H4 (cell line): ENCODE measurements at places on chromosomes 5 and 9. TPM values are rescaled to one million over a fixed set of nuclear protein-coding genes. Genes with fewer than 3 reads are reported as not detected.

The PCDHGB7 gene
- total RNA-seq: 0.58 and 1.4 TPM in 2 replicates

The FAM200C gene
- 7.0 and 10.3 TPM in 2 replicates for total RNA-seq

The ANKDD1B gene
- not detected in 2 replicates for total RNA-seq

The C9orf153 gene
- total RNA-seq: not detected in 2 replicates

The N4BP3 gene
- total RNA-seq: 0.25 and 0.39 TPM in 2 replicates

The CREBRF gene
- 4.4 and 7.2 TPM in 2 replicates for total RNA-seq

The PAEP gene
- 2.6 TPM in 1 of 2 replicates, not detected in the other for total RNA-seq

The FRRS1L gene
- total RNA-seq: not detected in 2 replicates

The SLC36A2 gene
- total RNA-seq: 0.14 TPM in 1 of 2 replicates, not detected in the other

The SPATA31D4 gene
- not detected in 2 replicates for total RNA-seq

The CDC14B gene
- 14.4 TPM in 2 replicates for total RNA-seq

The DPYSL3 gene
- 65.2 and 83.9 TPM in 2 replicates for total RNA-seq

The PCDHGA1 gene
- total RNA-seq: 0.51 and 1.6 TPM in 2 replicates

The ERMP1 gene
- 5.9 and 6.2 TPM in 2 replicates for total RNA-seq

The IFNA21 gene
- total RNA-seq: 0.15 TPM in 1 of 2 replicates, not detected in the other

The HSD17B3 gene
- not detected in 2 replicates for total RNA-seq

The B4GALT7 gene
- 35.6 and 40.4 TPM in 2 replicates for total RNA-seq

The C1QTNF2 gene
- 2.2 and 2.6 TPM in 2 replicates for total RNA-seq

The IL5 gene
- not detected in 2 replicates for total RNA-seq

The GABRA1 gene
- 0.62 and 2.4 TPM in 2 replicates for total RNA-seq

The ADGRD2 gene
- not detected in 2 replicates for total RNA-seq

The SGCD gene
- total RNA-seq: 0.12 TPM in 1 of 2 replicates, not detected in the other

The IL13 gene
- not detected in 2 replicates for total RNA-seq

The CCDC192 gene
- total RNA-seq: not detected in 2 replicates

The FCN2 gene
- total RNA-seq: not detected in 2 replicates

The REXO4 gene
- total RNA-seq: 11.5 and 15.8 TPM in 2 replicates

The SARDH gene
- 0.06 and 0.49 TPM in 2 replicates for total RNA-seq

The EQTN gene
- total RNA-seq: not detected in 2 replicates

The ADAMTS16 gene
- total RNA-seq: 1.3 and 1.7 TPM in 2 replicates

The TMEM8B gene
- total RNA-seq: 2.1 and 4.2 TPM in 2 replicates

The PFN3 gene
- not detected in 2 replicates for total RNA-seq

The GGTA1 gene
- 0.35 TPM in 1 of 2 replicates, not detected in the other for total RNA-seq

The RELL2 gene
- total RNA-seq: 4.5 and 8.4 TPM in 2 replicates

The TPM2 gene
- total RNA-seq: 2.7 and 3.9 TPM in 2 replicates

The CARTPT gene
- total RNA-seq: not detected in 2 replicates

The RGS7BP gene
- not detected in 2 replicates for total RNA-seq

The TMC1 gene
- not detected in 2 replicates for total RNA-seq

The GRIA1 gene
- total RNA-seq: not detected in 2 replicates

The ARL10 gene
- 0.02 TPM in 1 of 2 replicates, not detected in the other for total RNA-seq

The WDR5 gene
- 26.4 and 30.7 TPM in 2 replicates for total RNA-seq

The PELO gene
- total RNA-seq: 24.4 and 25.7 TPM in 2 replicates

The FBN2 gene
- 7.6 and 8.8 TPM in 2 replicates for total RNA-seq

The GDA gene
- 3.7 and 4.4 TPM in 2 replicates for total RNA-seq

The OTULINL gene
- total RNA-seq: 1.1 and 1.2 TPM in 2 replicates

The GAPT gene
- not detected in 2 replicates for total RNA-seq

The PLPPR1 gene
- 12.0 TPM in 1 of 2 replicates, not detected in the other for total RNA-seq

The CDH9 gene
- not detected in 2 replicates for total RNA-seq

The CNTNAP3B gene
- total RNA-seq: 23.1 and 23.4 TPM in 2 replicates
